ENCODE measurements at places on chromosomes 1 and 21.

DNA sequence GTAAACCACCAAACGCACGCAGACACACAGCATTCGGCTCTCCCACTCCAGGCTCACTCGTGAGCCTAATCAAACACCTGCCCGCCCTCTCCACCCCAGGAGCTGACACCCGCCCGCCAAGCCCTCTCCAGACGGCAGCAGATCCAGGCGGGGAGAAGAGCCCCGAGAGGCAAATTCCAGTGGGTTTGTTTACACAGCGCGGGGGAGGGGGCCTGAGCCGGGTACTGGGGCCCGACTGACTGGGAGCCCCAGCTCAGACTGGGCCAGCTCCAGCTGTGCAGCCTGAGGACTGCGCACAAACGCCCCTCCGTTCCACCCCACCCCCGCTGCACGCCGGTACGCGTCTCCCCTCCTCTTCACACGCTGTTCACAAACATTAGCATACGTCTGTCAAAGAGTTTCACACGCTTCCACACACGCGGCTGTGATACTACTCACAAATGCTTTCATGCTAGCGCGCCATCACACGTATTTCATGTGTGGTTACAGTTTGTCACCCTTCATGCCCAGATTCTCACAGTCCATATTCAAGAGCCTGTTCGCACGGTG lies 1.0 kb upstream of the EFNA1 start:
- no peak for DNase-seq

DNA sequence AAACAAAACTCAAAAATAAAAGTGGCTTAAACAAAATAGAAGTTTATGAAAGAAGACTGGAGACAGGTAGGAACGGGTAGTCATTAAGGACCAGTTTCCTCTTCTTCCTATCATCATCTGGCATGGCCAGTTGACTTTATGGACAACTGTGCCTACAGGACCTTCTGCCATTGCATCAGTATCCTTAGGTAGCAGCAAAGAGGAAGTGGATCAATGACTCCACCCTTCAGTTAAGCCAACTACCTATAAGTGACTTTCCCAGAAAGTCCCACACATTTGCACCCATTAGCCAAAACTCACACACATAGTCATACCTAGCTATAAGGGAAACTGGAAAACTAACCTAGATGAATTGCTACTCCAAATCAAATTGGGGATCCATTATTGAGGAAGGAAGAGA lies 51.7 kb downstream of the RASAL2 start:
- DNase-seq = no peak

DNA sequence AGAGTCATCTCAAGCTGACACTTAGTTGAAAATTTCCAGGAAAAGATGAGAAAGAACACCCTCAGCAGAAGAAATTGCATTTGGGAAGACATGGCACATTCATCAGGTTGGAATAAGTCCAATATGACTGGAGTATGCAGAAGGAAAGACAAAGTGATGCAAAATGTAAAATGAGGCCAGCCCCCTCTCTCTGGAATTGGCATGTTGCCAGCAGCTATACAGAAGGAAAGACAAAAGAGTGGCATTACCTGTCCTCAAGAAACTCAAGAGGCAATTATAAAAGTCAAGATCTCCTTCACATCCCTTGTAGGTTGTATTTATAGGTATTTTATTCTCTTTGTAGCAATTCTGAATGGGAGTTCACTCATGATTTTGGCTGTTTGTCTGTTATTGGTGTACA lies 426.3 kb downstream of the AGBL4 start:
- DNase-seq = no peak

DNA sequence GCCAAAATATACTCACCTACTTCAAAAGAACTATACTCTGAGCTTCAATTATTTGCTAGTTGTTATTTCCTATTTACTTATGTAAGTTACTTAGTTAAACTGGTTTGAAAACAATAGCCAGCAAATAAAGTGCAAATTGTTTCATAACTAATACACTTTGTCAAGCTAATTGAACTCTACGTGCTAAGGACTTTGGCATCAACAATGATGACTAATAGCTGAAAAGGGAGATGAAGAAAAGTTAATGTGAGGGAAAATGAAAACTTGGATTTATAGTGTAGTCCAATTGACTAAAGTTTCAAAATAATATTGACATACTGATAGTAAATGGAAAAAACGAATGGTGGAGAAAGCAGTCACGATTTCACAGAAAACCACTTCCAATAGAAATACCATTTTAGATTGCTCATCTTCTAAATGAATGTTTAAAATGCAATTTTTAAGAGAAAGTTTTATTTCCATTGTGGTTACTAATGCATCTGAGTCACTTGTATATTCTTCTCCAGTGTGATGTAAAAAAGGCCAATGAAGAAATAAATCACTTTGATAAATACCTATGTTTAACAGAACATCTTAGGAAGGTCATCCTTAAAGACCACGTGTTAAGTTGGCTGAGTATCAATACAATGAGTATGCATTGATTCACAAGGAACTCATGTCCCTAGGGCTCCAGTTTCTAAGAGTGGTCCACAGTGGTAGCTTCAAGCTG lies 455.2 kb downstream of the LTN1 start:
- DNase-seq = no peak

DNA sequence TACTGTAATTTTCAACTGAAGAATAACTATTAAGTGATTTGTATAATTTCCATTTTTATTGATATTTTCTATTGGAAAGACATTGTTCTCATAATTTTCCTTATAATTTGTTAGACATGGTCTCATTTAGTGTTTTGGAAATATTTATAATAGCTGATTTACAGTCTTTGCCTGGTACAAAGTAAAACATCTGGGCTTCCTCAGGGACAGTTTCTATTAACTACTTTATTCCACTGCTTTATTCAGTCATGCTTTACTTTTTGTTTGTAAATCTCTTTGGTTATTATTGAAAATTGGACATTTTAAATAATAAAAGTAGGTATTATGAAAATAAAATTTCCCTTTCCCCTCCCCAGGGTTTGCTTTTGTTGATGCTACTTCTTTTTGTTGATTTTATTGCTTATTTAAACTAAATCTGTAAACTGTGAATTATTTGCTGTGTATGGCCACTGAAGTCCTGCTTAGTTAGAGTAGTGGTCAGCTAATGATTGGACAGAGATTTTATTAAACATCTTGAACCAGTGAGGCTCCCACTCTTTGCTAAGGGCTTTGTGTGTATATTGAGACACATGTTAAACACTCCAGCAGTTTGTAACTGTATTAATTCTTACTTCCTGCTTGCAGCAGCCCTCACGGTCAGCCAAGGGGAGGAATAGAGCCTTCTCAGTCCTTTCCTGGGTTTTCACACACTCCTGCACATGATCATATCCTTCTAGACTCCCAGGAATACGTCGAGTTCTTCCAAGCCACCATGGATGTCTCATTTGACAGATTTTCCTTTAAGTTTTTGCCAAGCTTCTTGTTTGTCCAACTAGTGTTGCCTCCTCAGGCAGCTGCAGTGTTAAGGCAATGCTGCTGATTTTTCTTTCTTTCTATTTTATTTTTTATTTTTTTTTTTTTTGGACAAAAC lies 994.6 kb upstream of the PRMT6 start:
- no peak for DNase-seq

- no peak for DNase-seq
These were observed 41.0 kb upstream of the ST6GALNAC5 start for GRCh38 chr1:76826072-76826845.

DNA sequence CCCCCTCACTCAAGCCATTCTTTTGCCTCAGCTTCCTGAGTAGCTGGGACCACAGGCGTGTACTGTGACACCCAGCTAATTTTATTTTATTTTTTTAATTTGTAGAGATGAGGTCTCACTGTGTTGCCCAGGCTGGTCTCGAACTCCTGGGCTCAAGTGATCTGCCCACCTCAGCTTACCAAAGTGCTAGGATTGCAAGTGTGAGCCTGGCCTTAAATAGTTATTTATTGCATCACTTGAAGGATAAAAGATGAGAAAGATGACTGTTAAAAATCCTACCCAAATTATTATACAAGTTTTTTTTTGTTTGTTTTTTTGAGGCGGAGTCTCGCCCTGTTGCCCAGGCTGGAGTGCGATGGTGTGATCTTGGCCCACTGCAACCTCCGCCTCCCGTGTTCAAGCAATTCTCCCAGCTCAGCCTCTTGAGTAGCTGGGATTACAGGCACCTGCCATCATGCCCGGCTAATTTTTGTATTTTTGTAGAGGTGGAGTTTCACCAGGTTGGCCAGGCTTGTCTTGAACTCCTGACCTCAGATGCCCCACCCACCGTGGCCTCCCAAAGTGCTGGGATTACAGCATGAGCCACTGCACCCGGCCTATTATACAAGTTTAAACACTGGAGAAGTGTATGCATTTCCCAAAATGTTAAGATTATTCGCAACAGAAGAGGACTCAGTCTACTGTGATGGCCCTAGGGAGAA lies 2.3 kb downstream of the UTP11 start:
- no peak for DNase-seq

DNA sequence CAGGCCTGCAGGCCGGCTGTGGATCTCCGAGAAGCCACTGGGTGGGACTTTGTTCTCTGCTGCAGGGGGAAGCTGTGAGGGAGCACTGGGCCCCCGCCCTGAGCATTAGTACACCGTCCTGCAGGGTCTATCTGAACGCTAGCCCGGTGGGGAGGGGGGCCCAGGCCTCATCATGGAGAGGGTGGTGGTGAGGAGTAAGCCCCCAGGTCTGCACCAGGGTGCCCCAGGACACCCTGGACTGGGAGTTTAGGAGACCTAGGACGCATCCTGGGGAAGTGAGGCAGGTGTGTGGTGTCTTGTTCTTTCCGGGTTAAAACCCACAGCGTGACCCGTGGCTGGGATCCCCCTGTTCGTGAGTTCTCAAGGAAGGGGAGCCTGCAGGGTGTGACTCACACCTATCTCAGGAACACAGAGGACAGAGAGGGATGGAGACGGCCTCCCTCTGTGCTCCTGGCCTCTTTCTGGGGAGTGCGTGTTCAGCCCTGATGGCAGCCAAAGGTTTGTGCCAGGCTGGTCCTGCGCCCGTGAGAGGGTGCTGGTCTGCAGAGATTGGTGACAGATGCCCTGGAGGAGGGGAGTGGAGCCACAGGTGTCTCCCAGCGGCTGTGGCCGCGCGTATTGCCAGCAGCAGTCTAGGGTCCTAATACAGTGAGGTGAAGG lies 44.8 kb downstream of the AGPAT3 start:
- DNase-seq = no peak

DNA sequence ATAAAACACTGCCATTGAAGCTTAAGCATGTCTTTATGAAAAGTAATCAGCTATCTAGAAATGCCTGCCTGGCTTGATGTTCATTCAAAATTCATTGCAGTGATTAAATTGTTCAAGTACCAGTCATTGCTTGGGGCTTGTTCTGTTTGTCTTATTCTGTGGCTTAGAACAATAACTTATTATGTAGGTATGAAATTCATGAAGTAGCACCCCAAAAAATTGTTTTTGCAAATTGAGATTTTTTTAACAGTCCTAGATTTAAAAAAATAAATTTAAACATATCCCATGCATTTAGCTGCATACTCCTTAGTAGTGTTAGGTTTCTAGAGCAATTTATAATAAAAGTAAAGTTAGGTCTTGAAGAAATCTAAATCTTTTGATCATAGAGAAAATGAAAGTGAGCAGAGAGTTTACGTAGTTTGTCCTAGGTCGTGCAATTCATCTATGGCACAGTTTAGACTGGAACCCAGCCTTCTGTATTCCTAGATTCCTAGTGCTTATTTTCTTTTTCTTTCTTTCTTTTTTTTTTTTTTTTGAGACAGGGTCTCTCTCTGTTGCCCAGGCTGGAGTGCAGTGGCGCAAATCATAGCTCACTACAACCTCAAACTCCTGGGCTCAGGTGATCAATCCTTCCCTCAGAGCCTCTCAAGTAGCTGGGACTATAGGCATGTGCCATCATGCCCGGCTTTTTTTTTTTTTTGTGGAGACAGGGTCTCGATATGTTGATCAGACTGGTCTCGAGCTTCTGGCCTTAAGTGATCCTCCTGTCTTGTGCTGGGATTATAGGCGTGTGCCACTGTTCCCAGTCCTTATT lies 9.3 kb downstream of the MIER1 start:
- no peak for DNase-seq
